Fibroblast of lung (primary cell): ENCODE measurements at places on chromosomes 1 and 21. TPM values are rescaled to one million over a fixed set of nuclear protein-coding genes. Genes with fewer than 3 reads are reported as not detected.

GRCh38 chr1:58861506-58861905 lies 77.7 kb upstream of the JUN start:
- peak; percentile 33 for DNase-seq

GRCh38 chr1:100037927-100038659 lies 68.3 kb downstream of the SLC35A3 start:
- DNase-seq = peak; percentile 84

SPATA46 gene
- total RNA-seq = not detected in 2 replicates

GRCh38 chr1:12039164-12039525 lies 19.8 kb downstream of the MIIP start:
- no peak for DNase-seq

DNA sequence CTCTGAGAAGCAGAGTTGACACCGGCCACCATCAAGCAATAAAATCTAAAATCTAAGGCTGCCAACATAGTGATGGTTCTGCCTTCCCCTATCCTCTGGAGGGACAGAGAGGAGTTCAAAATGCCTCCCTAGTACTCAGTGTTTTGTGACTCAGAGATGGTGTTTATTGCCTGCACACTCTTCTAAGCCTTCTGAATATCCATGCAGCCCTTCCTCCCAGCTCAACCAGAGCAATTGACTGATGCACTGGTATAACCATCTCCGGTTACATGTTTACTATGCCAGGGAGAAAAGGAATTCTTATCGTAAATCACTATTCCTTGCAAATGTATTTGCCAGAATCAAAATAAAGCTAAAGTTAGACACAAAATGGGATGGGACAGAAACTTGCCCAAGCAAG lies 132.9 kb upstream of the RAB4A start:
- no peak for DNase-seq

GRCh38 chr1:29670752-29671151 lies 434.4 kb downstream of the PTPRU start:
- DNase-seq = no peak
